Activated T-helper 9 cell treated with anti-CD3 and anti-CD28 coated beads, Interleukin-2, amount 50 U/mL, for 16 hours (primary cell): ENCODE measurements at places on chromosomes 11 and 22.

DNA sequence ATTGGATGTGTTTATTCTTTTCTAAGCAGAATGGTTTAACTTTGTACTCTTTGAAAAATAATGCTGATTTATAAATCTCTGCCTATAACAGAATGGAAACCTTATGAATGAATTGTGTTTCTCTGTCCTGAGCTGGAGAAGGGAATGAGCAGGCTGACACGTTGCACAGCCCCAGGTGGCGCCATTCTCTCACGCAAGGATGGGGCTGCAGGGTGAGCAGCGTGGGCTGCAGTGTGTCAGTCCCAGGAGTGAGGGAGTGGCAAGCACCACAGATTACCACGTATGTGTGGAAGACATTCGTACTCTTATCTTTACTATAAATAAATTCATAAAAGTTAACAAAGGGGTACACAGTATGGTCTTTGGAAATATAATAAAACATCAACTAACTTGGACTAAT, 33.4 kb downstream of the FDX1 start:
- DNase-seq = no peak

DNA sequence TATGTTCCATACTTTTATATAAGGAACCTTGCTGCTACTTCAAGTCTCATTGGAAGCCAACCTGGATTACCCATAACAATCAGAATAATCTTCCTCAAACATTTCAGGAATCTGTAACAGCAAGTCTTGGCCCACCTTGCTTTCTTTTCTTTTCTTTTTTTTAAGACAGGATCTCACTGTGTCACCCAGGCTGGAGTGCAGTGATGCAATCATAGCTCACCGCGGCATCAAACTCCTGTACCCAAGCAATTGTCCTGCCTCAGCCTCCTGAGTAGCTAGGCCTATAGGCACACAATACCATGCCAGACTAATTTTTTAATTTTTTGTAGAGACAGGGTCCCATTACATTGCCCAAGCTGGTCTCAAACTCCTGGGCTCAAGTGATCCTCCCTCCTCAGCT, 29.3 kb upstream of the PRDM10 start:
- DNase-seq = no peak

- no peak for DNase-seq
Observed at GRCh38 chr22:20441631-20442484, 4.2 kb upstream of the SCARF2 start.

- DNase-seq = no peak
Observed at GRCh38 chr11:47378010-47378835, at the start of gene SPI1. TSS of gene SPI1 (minus strand) at chr11:47378547. CDS start at chr11:47378353, 194 bp downstream.

- DNase-seq = no peak
Observed at GRCh38 chr22:40958299-40958698, 7.1 kb downstream of the RBX1 start.

GRCh38 chr11:134390706-134391569, 21.1 kb downstream of the B3GAT1 start:
- no peak for DNase-seq

DNA sequence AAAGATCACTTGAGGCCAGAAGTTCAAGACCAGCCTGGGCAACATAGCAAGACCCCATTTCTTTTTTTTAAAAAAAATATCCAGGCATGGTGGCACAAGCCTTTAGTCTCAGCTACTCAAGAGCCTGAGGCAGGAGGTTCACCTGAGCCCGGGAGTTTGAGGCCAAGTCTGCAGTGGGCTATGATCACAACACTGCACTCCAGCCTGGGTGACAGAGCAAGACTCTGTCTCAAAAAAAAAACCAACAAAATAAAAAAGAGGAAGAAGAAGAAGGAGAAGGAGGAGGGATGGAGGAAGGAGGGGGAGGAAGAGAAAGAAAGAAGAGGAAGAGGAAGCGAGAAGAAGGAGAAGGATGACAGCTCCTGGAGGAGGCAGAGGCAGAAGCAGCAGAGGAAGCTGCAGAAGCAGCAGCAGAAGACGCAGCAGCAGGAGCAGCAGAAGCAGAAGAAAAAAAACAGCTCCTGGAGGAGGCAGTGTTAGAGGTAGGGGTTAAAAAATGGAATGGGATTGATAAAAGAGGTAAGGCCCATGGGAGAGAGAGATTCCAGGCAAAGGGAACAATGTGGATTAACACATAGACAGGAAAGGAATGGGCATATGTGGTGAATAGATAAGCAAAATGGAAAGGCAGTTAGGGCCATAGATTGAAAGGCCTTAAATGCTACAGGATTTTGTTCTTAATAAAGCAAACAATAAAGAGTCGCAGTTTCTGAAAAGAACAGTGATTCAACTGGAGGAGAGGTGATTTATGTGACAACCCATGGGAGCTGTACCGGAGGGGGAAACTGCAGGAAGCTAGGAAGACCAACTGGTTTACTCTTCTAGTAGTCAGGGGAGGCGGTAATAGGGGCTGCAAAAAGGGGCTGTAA, 10.9 kb downstream of the PRCP start:
- DNase-seq = no peak

GRCh38 chr11:44178381-44178780, 82.9 kb downstream of the EXT2 start:
- no peak for DNase-seq

- no peak for DNase-seq
Observed at GRCh38 chr22:26295563-26296126, 126.4 kb downstream of the SEZ6L start.

DNA sequence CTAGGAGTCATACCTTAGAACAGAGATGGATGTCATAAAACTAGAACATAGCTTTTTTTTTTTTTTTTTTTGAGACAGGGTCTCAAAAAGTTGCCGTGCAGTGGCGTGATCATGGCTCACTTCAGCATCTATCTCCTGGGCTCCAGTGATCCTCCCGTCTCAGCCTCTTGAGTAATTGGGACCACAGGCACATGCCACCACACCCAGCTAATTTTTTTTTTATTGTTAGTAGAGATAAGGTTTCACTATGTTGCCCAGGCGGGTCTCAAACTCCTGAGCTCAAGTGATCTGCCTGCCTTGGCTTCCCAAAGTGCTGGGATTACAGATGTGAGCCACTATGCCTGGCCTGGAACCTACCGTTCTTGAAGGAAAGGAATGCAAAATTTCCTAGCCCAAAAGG, 8.8 kb upstream of the CEP295 start:
- no peak for DNase-seq

GRCh38 chr11:2694495-2694894, 5.3 kb downstream of the KCNQ1OT1 start:
- DNase-seq = no peak

GRCh38 chr22:44548981-44549380, 50.9 kb upstream of the RTL6 start:
- DNase-seq = no peak

DNA sequence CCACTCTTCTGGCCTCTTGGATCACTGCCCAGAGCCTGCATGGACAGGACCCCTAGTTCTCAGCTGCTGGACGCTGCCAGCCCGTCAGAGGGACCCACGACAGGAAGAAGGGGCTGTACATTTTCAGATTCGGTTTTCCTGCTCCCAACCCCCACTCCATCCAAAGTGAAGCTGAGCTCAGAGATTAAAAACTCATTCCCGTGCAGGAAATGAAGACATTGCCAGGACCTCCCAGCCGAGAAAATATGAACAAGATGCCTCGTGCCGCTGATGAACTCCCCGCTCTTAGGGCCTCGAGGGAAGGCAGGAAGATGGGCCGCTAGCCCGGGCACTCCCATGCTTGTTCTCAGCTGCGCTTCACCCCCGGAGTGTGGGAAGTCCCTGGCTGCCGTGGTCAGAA, 36.1 kb downstream of the RPUSD4 start:
- no peak for DNase-seq

GRCh38 chr11:125369808-125370207, 126.3 kb downstream of the FEZ1 start:
- no peak for DNase-seq

GRCh38 chr11:841981-842369, 354 bp downstream of the POLR2L start:
- DNase-seq = no peak

GRCh38 chr11:8962841-8963240, 1.4 kb downstream of the TMEM9B start:
- no peak for DNase-seq

DNA sequence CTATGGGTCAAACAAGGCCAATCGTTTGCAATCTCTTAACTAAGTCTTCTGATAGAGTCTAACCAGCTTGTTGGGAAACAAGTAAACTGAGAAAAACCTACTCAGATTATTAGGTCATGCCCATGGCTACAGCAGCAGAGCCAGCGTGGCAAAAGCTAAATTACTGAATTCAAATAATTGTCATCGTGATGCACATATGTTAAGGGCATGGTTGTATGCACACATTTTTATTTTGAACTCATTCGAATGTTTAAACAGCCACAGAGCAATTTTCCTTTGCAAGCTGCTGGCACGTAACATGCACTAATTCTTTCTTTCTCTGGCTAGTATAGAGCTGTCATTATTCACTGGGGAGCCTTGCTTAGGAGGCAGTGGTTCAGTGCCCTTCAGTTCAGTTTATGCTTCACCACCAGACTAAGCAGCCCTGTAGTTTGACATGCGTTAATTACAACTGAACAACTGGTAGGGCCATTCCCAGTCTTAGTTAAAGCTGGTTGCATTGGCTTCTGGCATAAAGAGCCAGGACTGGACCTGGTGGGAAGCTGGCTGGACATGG, 396.4 kb downstream of the METTL15 start:
- DNase-seq = no peak

DNA sequence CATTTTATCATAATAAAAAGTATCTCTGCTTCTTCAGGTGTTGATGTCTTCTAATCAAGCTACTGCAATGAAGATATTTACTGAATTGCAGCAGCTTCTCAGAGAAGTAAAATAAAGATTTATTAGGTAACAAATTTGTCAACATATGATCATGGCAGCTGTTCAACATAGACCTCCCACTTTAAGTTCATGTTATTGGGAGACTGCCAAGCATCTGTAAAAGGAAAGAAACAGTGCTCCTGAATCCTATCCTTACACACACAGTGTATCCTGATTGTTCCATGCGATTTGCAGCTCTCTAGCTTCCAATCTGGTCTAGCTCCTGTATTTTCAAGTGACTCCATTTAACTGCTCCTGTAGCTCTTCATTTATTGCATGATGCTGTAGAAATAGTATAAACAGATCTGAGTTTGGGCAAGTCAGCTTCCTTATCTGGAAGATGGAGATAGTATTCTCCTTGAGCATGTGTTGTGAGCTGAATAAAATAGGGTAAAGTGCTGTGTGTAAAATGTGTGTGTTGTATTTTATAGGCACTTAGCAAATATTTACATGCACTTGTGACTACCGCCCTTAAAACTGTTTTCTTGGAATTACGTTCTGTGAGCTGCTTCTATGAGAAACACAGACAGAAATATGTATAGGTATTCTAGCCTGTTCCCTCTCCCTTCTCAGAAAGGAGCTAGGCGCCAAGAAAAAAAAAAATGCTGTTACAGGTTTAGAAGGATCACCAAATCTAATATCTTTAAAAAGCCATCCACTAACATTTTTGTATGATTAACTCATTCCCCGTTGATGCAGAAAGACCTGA, 290.6 kb downstream of the JRKL start:
- no peak for DNase-seq

DNA sequence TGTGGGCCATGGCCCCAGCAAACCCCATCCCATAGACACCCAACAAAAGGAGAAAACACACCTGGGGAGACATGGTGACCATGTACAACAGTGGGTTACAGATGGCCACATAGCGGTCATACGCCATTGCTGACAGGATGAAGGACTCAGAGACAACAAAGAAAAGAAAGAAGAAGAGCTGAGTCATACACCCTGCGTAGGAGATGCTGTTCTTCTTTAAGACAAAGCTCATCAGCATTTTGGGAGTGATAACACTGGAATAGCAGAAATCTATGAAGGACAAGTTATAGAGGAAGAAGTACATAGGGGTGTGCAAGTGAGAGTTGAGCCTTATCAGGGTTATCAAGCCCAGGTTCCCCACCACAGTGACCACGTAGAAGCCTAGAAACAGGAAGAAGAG, 4.9 kb downstream of the OR8B8 start:
- DNase-seq = no peak

DNA sequence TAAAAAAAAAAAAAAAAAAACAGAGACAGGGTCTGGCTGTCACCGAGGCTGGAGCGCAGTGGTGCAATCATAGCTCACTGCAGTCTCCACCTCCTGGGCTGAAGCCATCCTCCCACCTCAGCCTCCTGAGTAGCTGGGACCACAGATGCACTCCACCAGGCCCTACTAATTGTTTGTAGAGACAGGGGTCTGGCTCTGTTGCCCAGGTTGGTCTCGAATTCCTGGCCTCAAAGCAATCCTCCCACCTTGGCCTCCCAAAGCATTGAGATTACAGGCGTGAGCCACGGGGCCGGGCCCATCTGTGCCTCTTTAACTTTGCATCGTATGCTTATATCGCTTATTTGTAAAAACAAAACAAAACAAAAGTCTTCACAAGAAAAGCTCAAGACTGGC, 3.1 kb downstream of the CPT1A start:
- no peak for DNase-seq

DNA sequence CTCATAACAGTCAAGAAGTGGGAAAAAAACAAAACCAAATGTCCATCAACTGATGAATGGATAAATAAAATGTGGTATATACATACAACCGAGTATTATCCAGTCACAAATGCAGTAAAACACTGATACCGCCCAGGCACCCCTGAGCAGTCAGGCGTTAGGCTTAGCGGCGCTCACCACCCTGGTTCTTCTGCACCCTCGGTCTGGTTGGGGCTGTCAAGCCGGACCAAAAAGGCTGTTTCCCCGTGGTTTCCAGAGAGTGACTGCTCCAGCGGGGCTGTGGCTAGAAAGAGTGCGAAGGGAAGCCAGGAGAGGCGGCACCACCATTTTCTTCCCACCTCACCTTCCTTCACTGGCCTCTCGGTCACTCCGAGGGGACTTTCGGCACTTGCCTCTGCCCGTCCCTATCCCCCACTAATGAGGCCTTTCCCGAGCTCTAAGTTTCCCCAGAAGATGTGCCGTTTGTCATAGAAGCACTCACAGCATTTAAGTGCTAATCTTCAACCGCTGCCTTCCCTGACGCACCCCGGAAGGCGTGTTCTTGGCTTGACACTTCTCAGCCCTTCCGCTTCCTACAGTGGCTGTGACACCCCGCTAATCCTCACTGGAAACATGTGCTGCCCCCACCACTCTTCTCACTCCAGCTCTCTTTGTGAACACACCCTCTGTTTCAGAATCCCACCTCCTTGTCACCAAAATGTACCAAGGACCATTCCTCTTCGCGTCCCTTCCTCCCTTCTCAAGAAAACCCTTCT, 42.4 kb downstream of the FCHSD2 start:
- no peak for DNase-seq

DNA sequence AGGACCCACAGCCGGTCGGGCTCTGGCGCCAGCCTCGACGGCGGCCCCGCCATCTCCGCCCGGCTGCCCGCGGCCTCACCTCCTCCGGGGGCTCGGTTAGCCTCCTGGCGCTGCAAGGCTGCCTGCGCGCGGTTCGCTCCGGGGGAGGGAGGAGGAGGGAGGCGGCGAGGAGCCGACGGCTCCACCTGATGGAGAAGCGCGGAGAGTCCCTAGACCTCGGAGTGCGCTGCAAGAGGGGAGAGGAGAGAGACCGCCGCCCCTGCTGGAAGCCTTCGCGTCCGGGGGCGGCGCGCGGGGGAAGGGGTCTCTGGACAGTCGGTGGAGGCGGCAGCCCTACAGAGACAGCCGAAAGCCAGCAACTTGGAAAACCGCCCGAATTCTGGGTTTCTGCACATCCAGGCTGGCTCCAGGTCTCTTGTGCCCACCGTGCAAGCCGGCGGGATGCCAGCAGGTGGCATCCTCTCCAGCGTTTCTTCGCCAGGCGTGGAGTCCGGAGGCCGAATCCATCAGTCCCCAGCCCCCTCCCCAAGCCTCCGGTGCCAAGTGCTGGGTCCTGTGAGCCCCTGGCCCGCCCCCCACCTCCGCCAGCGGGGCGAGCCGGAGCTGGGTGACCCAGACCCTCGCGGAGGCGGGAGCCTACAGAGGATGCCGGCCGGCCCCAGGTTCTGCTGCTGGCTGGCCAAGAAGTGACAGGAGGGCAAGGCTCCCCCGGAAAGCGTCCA, 2.9 kb upstream of the KIRREL3 start:
- no peak for DNase-seq

- no peak for DNase-seq
Observed at GRCh38 chr22:30892731-30893221, 75.8 kb downstream of the MORC2 start.
